ENCODE measurements at places on chromosomes 11 and 22. TPM values are rescaled to one million over a fixed set of nuclear protein-coding genes. Genes with fewer than 3 reads are reported as not detected.

DNA sequence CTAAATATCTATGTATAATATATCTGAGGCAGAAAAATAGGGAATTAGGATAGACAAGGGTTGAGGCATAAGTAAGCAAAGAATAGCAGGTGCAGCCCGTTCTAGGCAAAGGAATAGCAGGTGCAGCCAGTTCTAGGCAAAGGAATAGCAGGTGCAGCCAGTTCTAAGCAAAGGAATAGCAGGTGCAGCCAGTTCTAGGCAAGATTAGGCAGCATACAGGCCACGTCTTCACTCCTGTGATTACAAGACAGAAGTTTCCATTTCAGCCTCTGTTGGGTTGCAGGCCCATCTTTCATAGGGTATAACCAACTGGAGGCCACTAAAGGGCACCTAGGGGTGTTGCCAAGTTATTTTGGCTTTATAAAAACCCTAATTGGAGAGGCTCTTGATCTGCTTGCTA, 28.8 kb upstream of the CHORDC1 start:
- no peak for DNase-seq

GRCh38 chr11:36309779-36310178, 13.7 kb downstream of the PRR5L start:
- DNase-seq: no peak

SCGB2A2 gene
- not detected for total RNA-seq

GRCh38 chr11:95766701-95767100, 22.9 kb downstream of the FAM76B start:
- no peak for DNase-seq

GRCh38 chr11:75902631-75903030, 87.6 kb downstream of the UVRAG start:
- no peak for DNase-seq

DNA sequence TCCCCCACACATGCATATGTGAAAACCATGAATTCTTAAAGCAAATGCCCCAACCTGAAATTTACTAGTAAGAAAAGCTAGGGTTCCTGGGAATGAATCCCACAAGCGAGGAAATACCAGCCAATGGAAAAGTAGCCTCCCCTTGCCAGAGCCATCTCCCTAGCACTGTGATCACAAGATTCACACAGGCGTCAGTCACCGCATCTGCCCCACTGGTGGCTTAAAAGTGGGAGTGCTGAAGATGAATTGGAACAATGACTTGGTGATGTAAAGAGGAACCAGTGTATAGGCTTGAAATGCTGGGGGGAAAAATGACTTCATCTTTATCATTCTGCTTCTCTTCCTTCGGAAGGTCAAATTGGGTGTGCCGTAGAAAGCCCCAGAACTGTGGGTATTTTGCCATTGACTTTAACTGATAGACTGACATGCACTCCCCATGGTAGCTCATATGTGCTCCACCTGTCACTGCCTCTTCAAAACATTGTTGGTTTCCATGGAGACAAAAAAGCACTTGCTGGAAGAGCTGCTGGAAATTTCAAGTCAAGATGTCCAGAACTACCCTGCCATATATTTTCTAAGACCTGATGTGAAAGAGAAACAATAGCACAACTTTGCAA, 19.2 kb upstream of the ASPHD2 start:
- no peak for DNase-seq

GRCh38 chr11:117199053-117199915, at the start of gene TAGLN:
Gene TAGLN (plus strand): TSS chr11:117199370. CDS start chr11:117203014, 3,644 bp downstream.
- peak; percentile 85 for DNase-seq

GRCh38 chr11:1497600-1497999, 11.0 kb upstream of the MOB2 start:
- no peak for DNase-seq

RIMBP3C gene
- 0.36 TPM for total RNA-seq

DNA sequence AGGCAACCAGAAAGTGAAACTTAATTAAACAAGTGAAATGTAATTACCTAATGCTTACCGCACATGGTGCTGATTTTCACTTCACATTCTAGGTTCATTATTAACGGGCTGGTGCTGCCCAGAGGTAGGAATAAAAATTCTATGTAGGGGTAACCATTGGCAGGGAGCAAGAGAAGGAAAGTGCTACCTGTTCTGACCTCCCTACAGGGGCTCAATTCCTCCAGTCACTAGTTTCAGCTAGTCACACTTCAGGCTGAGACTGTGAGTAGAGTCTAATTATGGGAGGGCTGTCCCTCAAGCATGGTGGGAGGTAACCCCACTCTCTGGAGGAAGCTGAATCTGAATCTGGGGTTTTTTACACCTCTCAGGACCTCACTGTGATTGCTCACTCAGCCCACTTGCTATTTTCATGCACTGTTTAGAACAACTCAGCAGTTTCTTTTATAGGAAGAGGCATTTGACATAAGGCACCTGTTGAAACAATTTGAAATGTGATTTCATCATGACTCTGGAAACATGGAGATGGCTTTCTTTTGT, 75.4 kb downstream of the MAML2 start:
- no peak for DNase-seq

NRGN gene
- 6.2 TPM for total RNA-seq

SYT9 gene
- not detected for total RNA-seq

- no peak for DNase-seq
Measured at GRCh38 chr11:29183301-29183700, 833.5 kb downstream of the KCNA4 start.

SLN gene
- total RNA-seq: not detected

GRCh38 chr22:48827904-48828555, 999.6 kb downstream of the BRD1 start:
- DNase-seq: peak; percentile 51

- no peak for DNase-seq
Measured at GRCh38 chr11:94769880-94770279, 1.7 kb downstream of the AMOTL1 start.

DNA sequence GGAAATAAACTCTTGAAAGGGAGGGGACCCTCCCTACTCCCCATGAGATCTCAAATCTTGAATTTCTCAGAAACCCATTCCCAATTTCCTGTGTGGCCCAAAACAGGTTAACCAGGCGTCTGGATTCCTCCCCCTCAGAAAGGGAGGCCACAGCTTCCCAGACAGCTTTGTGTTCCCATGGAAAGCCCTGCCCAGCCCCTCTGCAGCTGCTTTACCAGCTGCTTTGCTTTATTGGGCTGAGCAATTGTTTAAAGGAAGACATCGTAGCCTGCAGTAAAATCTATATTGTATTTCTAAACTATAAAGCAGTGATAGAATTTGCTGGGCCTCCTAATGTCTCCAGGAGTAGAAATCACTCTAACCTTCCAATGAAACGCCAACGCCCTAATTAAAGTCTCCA, 97.4 kb downstream of the CHST1 start:
- DNase-seq: no peak

DNA sequence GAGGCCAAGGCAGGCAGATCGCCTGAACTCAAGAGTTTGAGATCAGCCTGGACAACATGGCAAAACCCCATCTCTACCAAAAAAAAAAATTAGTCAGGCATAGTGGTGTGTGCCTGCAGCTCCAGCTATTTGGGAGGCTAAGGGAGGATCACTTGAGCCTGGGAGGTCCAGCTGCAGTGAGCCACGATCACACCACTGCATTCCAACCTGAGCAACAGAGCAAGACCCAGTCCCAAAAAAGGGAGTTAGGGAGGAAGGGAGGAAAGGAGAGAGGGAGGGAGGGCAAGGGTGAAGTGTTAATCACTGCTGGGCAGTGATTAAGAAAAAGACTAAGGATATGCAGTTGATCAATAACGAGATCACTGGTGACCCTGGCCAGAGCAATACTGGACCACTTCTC, 56.0 kb upstream of the APOA1 start:
- DNase-seq: no peak

PANX3 gene
- not detected for total RNA-seq

- no peak for DNase-seq
Measured at GRCh38 chr11:63547061-63547460, 10.5 kb downstream of the PLAAT4 start.

GRCh38 chr22:44816141-44816540, 63.8 kb downstream of the ARHGAP8 start:
- DNase-seq: no peak

DNA sequence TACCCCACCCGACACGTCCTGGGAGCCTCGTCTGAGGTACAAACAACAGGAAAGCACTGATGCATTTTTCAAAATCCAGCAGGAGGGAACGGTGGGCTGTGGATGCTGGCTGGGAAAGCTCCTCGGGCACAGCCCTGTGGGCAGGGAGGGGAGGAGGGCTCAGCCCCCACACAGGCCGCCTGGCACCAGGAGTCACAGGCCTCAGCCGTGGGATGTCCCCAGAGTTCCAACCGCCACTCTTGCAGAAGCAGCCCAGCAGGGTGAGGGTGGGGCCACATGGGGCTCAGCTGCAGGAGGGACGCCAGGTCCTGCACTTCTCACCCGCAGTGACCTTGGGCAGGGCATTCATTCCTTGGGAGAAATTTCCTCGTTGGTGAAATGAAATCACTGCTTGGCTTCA, 274.6 kb downstream of the BRD1 start:
- DNase-seq: no peak
